Pancreas (tissue), 10 donors: ENCODE measurements at places on chromosomes 3 and 15.

GRCh38 chr3:133474251-133474801 lies 74.5 kb downstream of the BFSP2 start:
- no peaks in the 10 kb centered on the region for H3K36me3 ChIP-seq
- no peak overlapping the region for H3K27ac ChIP-seq
- no peak for DNase-seq
- no peaks in the 10 kb centered on the region for H3K27me3 ChIP-seq
- H3K4me1 ChIP-seq, result peaks cover 12% of the 10 kb centered on the region

- no peak overlapping the region for H3K27ac ChIP-seq
- H3K4me1 ChIP-seq, result peaks cover 2% of the 10 kb centered on the region
- DNase-seq, result no peak
- no peaks in the 10 kb centered on the region for H3K27me3 ChIP-seq
- H3K4me3 ChIP-seq, result no peak overlapping the region
- no peaks in the 10 kb centered on the region for H3K36me3 ChIP-seq
Measured at GRCh38 chr3:62467966-62468722, 94.8 kb upstream of the FEZF2 start.

GRCh38 chr3:176479248-176479647 lies 718.0 kb downstream of the TBL1XR1 start:
- H3K27ac ChIP-seq, result no peak overlapping the region
- no peak overlapping the region for H3K4me3 ChIP-seq
- no peaks in the 10 kb centered on the region for H3K27me3 ChIP-seq
- H3K36me3 ChIP-seq, result no peaks in the 10 kb centered on the region

GRCh38 chr3:193040836-193041672 lies 123.4 kb upstream of the MB21D2 start:
- no peak overlapping the region for H3K4me3 ChIP-seq
- H3K4me1 ChIP-seq, result no peaks in the 10 kb centered on the region
- H3K36me3 ChIP-seq, result no peaks in the 10 kb centered on the region
- H3K27me3 ChIP-seq, result no peaks in the 10 kb centered on the region
- H3K27ac ChIP-seq, result no peak overlapping the region
- no peak for DNase-seq
